CD4-positive, alpha-beta T cell treated with Interleukin-10 for 1 hour (primary cell): ENCODE measurements at places on chromosomes 3 and 15.
A peak's percentile ranks its signal among the peaks of the same experiment; 100 is the strongest.

DNA sequence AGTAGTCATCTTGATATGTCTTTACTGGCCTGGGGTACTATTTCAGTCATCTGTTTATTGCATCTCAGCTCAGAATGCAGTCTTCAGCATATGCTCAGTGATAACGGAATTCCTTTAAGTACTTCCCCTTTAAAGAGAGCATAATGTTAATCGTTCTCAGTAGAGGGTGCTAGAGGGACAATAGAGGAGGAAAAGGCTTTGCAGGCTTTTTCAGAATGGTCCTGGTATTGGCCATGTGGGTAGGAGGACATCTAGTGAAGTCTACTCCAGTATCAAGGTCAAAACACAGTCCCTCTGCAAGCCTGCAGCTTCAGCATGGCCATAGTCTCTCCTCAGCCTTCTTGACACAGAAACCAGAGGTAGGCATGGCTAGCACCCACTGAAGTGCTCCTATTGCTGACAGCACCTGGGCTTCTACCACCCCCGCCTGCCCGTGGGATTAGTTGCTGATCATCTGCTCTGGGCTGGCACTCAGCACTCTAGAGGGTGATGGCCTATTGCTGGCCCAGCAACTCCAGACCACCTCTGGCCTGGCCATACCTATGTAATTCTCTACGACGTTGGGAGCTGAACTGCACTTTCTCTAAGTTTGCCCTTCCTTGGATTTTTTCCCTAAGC is 65.4 kb downstream of the KCNH8 start:
- no peak for DNase-seq

- no peak for DNase-seq
Measured at GRCh38 chr3:151707216-151707615, 26.5 kb upstream of the AADACL2 start.

- no peak for DNase-seq
Measured at GRCh38 chr15:57456559-57456958, 80.3 kb downstream of the CGNL1 start.

DNA sequence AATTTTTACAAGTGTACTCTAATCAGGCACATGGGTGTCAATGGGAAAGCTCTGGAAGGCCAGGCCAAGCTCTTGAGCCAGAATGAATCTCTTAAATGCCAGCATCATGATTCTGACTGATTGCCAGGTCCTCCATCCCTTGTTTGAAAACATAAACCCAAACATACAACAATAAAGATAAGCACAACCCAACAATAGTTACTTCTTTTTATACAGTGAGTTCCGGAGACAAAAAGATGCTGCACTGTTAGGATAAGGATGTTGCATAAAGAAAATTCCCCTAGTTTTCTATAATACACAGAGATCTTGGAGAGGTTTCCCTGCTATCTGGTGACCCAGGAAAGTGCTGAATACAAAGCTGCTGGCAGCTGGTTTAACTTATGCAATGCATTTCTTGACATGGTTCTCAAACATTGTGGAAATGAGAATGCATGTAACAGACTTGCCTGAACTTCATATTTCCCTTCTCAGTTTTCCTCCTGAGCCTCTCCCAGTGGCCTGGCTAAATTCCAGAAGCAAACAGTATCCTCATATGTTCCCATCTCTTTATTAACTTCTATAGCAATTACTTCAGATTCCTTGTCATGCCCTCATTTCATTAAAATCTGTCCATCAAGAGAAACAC is 180.1 kb upstream of the PRICKLE2 start:
- DNase-seq: no peak

DNA sequence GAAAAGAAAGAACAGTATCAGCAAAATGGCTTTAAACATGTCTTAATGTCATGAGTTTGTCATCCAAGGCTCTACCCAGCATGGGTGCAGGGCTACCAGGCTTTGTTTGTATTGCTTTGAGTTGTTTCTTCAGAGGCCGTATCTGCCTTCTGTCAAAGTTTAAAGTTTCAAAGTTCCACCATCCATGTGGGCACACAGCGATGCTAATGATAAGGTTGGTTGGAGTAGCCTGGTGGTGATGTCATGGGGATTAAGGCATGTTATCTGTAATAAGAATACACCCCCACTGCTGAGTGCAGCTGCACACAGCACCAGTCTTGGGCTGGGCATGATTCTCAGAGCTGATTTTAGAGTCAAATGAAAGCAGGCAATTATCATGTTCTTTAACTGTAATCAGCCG is 72.0 kb upstream of the LRTM1 start:
- DNase-seq: no peak

GRCh38 chr3:190192087-190192486 is 71.4 kb upstream of the P3H2 start:
- no peak for DNase-seq

DNA sequence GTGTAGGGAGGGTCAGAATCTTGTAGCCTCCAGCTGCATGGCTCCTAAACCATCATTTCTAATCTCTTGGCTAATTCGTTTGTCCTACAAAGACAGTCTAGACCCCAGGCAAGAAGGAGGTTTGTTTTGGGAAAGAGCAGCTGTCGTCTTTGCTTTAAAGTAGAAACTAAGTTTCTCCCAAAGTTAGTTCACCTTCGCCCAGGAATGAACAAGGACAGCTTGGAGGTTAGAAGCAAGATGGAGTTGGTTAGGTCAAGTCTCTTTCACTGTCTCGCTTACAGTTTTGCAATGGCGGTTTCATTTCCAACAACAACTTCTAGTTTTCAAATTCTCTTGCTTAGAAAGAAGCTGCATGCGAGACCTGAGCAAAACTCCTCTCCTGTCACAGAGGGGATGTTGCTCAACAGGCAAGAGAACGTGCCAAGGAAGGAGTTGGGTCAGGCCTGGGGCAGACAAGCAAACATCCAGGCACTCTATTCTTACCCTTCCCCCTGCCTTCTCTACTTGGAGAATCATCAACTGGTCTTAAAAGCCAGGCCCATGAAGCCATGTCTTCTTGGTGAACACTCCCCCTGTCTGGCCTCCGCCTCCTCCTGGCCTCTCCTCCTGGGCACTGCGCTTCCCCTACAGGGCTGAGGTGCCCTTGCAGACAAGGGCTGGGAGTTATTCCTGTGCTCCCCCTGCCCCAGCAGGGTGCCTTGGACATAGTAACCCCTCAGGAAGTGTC is 57.6 kb downstream of the TMEM44 start:
- no peak for DNase-seq

DNA sequence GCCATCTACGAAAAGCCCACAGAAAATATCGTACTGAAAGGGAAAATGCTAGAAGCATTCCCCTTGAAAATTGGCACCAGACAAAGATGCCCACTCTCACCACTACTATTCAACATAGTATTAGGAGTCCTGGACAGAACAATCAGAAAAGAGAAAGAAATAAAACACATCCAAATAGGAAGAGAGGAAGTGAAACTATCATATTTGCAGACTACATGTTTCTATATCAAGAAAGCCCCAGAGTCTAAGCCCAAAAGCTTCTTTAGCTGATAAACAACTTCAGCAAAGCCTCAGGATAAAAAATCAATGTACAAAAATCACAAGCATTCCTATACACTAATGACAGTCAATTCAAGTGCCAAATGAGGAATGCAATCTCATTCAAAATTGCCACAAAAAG is 15.6 kb downstream of the OR5K3 start:
- DNase-seq: no peak

- DNase-seq: no peak
Measured at GRCh38 chr3:182349951-182350517, 443.3 kb upstream of the ATP11B start.

- no peak for DNase-seq
Measured at GRCh38 chr15:87757084-87757483, 499.5 kb downstream of the NTRK3 start.

GRCh38 chr3:187522293-187522692 is 147.9 kb downstream of the SST start:
- no peak for DNase-seq

DNA sequence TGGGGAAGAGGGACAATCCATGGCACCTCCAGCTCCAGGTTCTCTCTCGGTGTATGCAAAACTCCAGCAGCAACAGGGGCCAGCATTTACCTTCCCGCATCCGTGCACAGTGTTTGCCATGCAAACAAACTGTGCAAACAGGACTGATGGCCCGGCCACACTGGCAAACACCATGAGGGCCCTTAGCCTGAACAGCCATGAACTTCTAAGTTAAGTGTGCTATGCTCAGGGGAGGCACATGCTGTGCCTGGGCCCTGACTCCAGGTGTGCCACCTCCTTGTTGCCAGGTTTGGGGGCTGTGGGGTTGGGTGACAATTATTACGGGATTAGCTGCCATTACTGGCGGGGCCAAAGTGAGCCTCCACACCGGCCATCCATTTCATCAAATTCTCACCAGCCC is 57.5 kb downstream of the CACNA2D2 start:
- DNase-seq: no peak

- no peak for DNase-seq
Measured at GRCh38 chr3:177445549-177445948, 248.3 kb upstream of the TBL1XR1 start.

GRCh38 chr15:84898761-84899160 is 14.3 kb downstream of the SLC28A1 start:
- no peak for DNase-seq

DNA sequence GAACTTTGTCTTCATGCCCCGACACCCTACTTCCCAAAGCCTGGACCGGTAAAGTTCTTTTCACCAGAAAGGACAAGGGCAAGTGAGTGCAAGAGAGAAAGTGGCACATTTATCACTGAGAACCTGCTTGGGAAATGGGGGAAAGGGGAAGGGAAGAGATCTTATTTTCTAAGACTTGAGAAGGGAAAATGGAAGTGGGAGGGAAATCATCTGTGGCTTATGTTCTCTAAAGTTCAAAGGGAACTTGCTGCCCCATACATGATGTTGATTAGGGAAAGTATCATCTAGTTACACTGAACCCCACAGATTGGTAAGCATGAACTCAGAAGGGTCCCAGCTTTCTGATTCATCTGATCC is 199.5 kb upstream of the LPP start:
- DNase-seq: no peak

GRCh38 chr15:99057697-99058420 is 47.0 kb upstream of the SYNM start:
- DNase-seq: no peak

GRCh38 chr15:54559405-54560069 is 581.3 kb downstream of the UNC13C start:
- DNase-seq: no peak

DNA sequence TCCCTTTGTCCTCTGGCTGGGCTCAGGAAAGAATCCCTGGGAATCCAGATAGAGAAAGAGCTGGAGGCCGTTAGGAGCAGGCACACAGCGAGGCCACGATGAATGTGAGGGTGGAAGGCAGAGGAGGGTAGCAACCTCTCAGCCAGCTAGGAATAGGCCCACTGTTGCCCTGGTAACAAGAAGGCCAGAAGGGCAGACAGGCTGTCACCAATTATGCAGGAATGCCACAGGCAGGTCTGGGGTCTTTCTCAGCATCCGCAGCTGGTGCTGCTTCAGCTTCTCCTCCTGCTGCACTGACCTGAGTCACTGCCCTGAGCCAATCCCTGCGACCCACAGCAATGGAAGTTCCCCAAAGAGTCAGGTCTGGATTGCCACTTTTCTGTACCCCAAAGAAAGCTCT is 62.8 kb upstream of the C3orf80 start:
- no peak for DNase-seq

DNA sequence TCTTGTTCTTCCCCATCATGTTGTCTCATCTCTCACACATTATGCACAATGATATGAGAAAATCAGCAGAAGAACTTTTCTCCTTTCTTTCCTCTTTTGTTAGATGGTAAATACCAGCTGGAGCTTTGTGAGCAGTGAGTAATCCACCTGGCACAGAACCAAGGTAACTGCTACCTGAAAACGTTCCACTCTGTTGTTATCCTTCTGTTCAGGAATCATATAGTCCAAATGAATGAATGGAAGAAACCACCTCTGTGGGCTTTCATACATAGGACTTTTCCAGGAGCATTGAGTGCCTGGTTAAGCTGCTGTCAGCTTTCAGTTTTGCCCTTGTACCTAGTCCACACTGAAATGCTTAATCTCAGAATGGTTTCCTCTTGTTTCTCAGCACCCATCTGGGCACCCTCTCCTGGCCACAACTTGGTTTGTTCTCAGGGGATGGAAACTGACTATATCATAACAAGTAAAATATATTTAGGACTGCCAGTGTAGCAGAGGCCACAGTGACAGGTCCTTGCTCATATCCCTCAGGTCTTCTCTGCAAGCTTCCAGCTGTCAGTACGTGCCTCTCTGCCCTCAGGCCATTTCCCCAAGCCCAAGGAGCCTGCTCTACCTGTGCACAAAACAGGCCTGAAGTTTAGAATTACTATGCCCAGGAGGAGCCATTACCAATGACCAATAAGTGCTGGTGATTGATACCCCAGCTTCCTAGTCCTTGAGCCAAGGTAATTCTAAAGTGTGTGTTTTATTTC is 23.5 kb upstream of the SLC4A7 start:
- no peak for DNase-seq

GRCh38 chr3:104066658-104067057 is 1300.1 kb upstream of the ALCAM start:
- DNase-seq: no peak

DNA sequence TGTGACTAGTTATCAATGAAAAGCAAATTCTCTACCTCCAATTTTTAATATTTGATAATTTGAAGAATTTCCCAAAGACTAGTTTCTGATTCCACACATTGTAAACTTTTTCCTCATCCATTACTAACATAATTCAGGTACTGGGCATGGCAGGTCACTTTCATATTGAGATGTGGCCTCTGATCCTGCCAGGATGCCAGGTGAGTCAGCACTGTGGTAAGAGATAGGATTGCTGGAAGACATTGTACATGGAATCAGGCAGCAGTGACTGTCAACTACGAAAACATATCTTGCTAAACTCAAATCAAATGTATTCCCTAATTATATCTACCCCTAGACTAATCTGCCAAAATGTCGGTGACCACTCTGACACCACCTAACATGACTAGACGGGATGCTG is 33.2 kb upstream of the POU1F1 start:
- DNase-seq: no peak

DNA sequence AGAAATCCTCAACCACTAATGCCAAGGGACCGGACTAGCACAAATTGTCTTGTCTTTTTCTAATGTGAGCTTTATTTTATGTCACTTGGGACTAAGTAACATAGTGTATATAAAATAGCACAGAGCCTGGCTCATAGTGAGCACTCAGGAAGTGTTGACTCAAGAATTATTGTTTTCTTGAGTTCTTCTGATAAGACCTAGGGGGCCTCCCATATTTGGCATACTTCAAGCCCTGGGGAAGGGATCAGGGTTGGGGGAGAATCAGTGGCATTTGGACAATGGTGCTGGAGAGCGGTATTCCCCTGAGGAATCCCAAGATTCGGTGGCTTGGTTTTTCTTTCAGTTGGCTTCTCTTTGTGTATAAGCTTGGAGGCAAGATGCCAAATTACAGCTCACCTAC is 19.4 kb downstream of the ZNF80 start:
- DNase-seq: no peak

GRCh38 chr3:152452318-152452717 is 183.6 kb downstream of the MBNL1 start:
- DNase-seq: no peak

GRCh38 chr15:51878446-51879386 is 49.3 kb downstream of the TMOD3 start:
- DNase-seq: peak; percentile 35

- DNase-seq: peak; percentile 35
Measured at GRCh38 chr3:155805204-155805801, 775 bp downstream of the C3orf33 start.

GRCh38 chr3:187342255-187342654 is 25.9 kb upstream of the RTP4 start:
- no peak for DNase-seq
